ENCODE measurements at places on chromosomes 4 and X. TPM values are rescaled to one million over a fixed set of nuclear protein-coding genes. Genes with fewer than 3 reads are reported as not detected.

MAGEA4 gene
- not detected for total RNA-seq

CENPVL2 gene
- not detected for total RNA-seq

TENM3 gene
- 5.9 TPM for total RNA-seq

DNA sequence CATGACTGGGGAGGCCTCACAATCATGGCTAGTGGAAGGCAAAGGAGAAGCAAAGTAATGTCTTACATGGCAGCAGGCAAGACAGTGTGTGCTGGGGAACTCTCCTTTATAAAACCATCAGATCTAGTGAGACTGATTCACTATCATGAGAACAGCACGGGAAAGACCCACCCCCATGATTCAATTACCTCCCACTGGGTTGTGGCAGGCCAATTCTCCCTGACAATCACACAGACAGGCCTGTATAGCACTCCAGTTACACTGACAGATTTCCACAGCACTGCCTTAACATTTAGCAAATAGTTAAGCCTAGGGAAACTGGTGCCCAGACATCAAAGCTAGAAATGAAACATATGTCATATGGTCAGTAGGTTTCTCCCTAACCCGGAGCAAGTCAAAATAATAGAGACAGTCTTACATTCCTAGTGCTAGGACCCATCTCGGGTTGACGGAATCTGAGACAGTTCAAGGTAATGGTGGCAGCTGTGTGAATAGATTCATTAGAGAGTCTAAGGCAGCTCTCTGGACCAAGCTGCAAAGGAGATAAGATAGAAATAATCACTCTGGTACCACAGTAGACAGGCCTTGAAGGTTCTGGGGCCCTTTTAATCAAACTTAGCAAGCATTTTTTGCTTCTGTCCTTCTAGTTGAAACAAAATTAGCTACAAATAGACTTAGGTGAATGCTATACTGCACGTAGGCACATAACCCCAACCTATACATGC lies 9.4 kb upstream of the HERC5 start:
- no peaks in the 10 kb centered on the region for H3K4me1 ChIP-seq
- no peak overlapping the region for H3K4me3 ChIP-seq
- H3K27ac ChIP-seq, result no peak overlapping the region
- no peaks in the 10 kb centered on the region for H3K36me3 ChIP-seq

GRCh38 chr4:123554801-123555232 lies 158.2 kb downstream of the SPRY1 start:
- H3K27me3 ChIP-seq, result no peaks in the 10 kb centered on the region
- peaks cover 62% of the 10 kb centered on the region for H3K4me1 ChIP-seq
- DNase-seq, result no peak
- peak overlapping the region; percentile 55 for H3K4me3 ChIP-seq
- H3K27ac ChIP-seq, result peak overlapping the region; percentile 90

GRCh38 chr4:14743601-14744000 lies 258.7 kb upstream of the CPEB2 start:
- peaks cover 1% of the 10 kb centered on the region for H3K4me1 ChIP-seq
- no peaks in the 10 kb centered on the region for H3K36me3 ChIP-seq
- H3K4me3 ChIP-seq, result no peak overlapping the region
- H3K27ac ChIP-seq, result no peak overlapping the region
- no peak for DNase-seq

DNA sequence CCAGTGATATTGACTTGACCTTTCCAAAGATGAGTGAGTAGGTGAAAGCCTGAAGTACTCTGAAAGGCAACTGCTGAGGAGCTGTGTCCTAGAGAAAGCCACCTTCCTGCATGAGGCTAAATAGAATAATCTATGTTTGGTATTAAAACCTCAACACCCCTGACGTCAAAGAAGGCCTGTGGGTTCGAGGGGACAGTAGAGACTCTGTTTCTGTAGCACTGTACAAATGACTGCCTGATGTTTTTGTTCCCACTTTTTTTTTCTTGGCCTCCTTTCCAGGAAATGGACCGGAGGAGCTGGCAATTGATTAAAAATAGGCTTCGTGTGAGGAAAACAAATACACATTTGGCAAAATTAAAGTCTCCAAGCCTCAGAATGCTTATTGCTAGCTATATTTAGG lies 29.5 kb downstream of the TMEM255A start:
- H3K27ac ChIP-seq, result no peak overlapping the region
- H3K27me3 ChIP-seq, result peaks cover 36% of the 10 kb centered on the region
- H3K4me1 ChIP-seq, result no peaks in the 10 kb centered on the region

GRCh38 chr4:94409962-94410361 lies 41.8 kb upstream of the PDLIM5 start:
- no peak for DNase-seq
- H3K4me1 ChIP-seq, result peaks cover 35% of the 10 kb centered on the region
- no peak overlapping the region for H3K4me3 ChIP-seq
- no peaks in the 10 kb centered on the region for H3K27me3 ChIP-seq

GRCh38 chrX:19535476-19535875 lies 20.2 kb upstream of the MAP3K15 start:
- H3K36me3 ChIP-seq, result peaks cover 24% of the 10 kb centered on the region
- H3K27me3 ChIP-seq, result no peaks in the 10 kb centered on the region
- H3K4me3 ChIP-seq, result no peak overlapping the region
- no peak for DNase-seq
- no peaks in the 10 kb centered on the region for H3K4me1 ChIP-seq
- H3K27ac ChIP-seq, result no peak overlapping the region

- peaks cover 47% of the 10 kb centered on the region for H3K4me1 ChIP-seq
- H3K4me3 ChIP-seq, result no peak overlapping the region
- no peak overlapping the region for H3K27ac ChIP-seq
- H3K27me3 ChIP-seq, result no peaks in the 10 kb centered on the region
- no peak for DNase-seq
- H3K36me3 ChIP-seq, result peaks cover 6% of the 10 kb centered on the region
Observed at GRCh38 chr4:24645765-24646550, 61.6 kb upstream of the DHX15 start.

GRCh38 chr4:158234671-158235070 lies 24.4 kb downstream of the TMEM144 start:
- no peak overlapping the region for H3K27ac ChIP-seq
- no peaks in the 10 kb centered on the region for H3K4me1 ChIP-seq
- no peaks in the 10 kb centered on the region for H3K27me3 ChIP-seq
- DNase-seq, result no peak

DNA sequence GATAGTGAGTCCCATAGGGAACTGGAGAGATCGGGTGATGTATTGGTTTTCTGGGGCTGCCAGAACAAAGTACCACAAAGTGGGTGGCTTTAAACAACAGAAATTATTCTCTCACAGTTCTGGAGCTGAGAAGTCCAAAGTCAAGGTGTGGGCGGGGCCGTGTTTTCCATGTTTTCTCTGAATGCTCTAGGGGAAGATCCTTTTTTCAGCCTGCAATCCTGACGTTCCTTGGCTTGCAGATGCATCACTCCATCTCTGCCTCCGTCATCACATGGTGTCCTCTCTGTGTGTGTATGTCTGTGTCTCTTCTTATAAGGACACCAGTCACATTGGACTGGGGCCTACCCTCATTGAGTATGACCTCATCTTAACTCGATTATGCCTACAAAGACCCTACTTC lies 7.9 kb upstream of the GPM6B start:
- DNase-seq, result no peak
- H3K27me3 ChIP-seq, result peaks cover 16% of the 10 kb centered on the region
- H3K36me3 ChIP-seq, result no peaks in the 10 kb centered on the region

DNA sequence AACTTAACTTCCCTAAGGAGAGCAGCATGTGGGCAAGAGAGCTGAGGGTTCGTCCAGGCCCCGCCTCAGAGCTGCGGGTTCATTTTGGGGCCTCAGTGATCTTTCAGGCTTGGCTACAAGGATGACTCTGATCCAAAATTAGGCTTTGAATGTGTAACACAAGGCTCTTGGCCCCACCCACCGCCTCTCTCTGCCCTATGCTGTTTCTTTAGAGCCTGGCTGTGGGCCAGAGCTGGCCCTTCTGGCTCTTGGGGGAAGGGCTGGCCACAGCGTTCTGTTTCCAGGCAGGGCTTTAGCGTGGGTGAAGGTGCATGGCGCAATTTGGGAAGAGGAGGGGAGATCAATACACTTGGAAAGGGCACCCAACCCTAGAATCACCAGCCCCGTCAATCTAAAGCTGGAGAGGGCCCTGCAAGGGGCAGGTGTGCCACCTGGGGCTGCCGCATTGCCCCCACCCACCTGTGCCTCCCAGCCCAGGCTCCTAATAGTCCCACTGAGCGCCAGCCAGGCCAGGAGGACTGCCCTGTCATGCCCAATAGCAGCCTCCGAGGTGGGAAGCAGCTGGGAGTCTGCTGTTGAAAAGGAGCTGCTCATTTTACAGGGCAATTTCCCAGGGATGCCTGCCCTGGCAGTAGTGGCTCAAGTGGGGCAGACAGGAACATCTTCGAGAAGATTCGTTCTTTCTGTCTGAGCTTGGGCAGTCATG lies 84.5 kb upstream of the MAML3 start:
- H3K27ac ChIP-seq, result no peak overlapping the region
- no peaks in the 10 kb centered on the region for H3K36me3 ChIP-seq
- peaks cover 28% of the 10 kb centered on the region for H3K4me1 ChIP-seq
- peak overlapping the region; percentile 13 for H3K4me3 ChIP-seq

- no peak for DNase-seq
- no peaks in the 10 kb centered on the region for H3K27me3 ChIP-seq
- no peaks in the 10 kb centered on the region for H3K36me3 ChIP-seq
- H3K27ac ChIP-seq, result no peak overlapping the region
- peaks cover 9% of the 10 kb centered on the region for H3K4me1 ChIP-seq
Observed at GRCh38 chr4:106588891-106589290, 220.3 kb upstream of the GIMD1 start.

DNA sequence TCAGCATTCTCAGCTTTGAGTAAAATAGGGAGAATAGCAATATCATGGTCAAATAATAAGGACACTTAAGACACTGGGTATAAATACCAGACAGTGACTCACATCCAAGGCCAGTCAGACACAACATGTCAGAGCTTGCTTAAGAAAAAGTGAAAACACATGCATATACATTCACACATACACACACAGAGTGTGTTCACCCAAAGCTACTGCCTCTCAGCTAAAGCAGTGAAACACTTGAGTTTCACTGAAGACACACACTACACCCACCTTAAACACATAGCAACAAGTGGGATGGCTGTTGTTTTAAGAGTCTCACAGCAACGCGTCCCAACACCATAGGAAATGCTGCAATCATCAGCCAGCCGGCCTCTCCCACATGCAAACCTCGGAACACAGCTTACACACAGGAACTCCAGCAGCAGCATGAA lies 14.4 kb downstream of the SHROOM4 start:
- H3K4me1 ChIP-seq, result peaks cover 19% of the 10 kb centered on the region
- H3K36me3 ChIP-seq, result no peaks in the 10 kb centered on the region
- peak overlapping the region; percentile 77 for H3K27ac ChIP-seq

- H3K36me3 ChIP-seq, result no peaks in the 10 kb centered on the region
- no peaks in the 10 kb centered on the region for H3K4me1 ChIP-seq
- H3K27ac ChIP-seq, result no peak overlapping the region
- no peak overlapping the region for H3K4me3 ChIP-seq
Observed at GRCh38 chr4:126899331-126899801, 733.4 kb upstream of the INTU start.

DNA sequence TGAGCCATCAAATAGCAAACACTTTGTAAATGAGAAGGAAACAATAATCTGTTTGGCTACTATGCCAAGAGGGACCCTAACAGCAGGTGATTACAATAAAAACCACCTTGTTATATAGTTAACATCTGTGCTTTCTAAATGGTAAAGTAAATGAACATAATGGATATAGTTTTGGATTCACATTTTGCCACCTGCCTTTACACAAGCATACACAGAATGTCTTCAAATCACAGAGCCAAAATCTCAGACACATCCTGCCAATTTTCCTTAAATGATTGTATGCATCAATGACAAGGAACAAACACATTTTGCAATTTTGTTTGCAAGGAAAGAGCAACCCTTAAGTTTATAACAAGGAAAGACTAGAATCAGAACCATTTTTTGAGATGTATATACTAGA lies 334.2 kb downstream of the FSTL5 start:
- H3K27me3 ChIP-seq, result no peaks in the 10 kb centered on the region
- H3K4me1 ChIP-seq, result no peaks in the 10 kb centered on the region
- DNase-seq, result no peak

DNA sequence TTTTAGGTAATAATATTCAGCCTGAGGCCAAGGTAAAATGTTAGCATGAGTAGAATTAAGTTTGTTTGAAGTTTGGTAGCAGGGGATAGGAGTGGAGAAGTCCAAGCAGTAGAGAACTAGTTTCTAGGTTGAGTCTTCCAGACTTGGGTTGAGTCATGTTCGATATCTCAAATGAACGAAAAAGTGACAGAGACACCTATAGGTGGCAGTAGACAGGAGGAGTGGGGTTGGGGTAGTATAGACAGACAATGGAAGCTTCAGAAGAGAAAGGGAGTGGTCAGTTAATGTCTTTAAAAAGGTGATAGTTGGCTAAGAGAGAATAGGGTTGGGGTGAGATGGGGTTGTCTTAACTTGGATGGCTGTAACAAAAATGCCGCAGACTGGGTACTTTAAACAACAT lies 58.7 kb upstream of the EMCN start:
- no peaks in the 10 kb centered on the region for H3K4me1 ChIP-seq
- H3K27ac ChIP-seq, result no peak overlapping the region
- H3K36me3 ChIP-seq, result no peaks in the 10 kb centered on the region
- DNase-seq, result no peak
- H3K4me3 ChIP-seq, result no peak overlapping the region

DNA sequence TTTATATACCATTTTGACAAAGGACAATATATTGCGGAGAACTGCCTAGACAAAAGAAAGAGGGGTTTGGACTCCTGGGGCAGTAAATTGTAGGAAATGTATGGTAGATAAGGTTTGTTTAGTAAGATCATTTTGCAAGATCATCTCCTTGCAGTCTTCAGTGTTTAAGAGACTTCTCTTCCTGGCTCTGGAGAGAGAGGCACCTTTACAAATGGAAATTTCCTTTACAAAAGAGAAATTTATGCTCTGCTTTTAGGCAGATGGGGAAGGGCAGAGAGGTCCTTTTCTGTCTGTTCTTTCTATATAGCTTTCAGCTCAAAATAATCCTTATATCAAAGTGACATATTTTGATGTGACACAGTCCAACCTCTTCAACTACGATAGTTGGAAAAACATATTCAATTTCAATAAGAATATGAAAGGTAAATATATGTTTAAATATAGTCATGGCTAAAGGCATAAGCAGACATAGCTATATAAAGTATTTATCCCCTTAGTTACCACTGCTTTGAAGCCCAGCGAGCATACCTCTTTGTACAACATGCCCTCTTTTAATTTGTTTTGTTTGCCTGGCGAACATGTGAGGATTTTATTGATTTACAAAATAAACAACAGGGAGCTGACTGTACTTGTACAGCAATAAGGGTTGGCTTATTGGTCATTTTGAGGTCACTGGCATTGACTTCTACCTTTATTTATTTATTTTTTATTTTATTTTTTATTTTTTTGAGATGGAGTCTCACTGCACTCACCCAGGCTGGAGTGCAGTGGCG lies 65.2 kb downstream of the TRIM2 start:
- H3K36me3 ChIP-seq, result peaks cover 10% of the 10 kb centered on the region
- H3K4me3 ChIP-seq, result no peak overlapping the region
- H3K4me1 ChIP-seq, result peaks cover 31% of the 10 kb centered on the region
- H3K27ac ChIP-seq, result no peak overlapping the region
- H3K27me3 ChIP-seq, result no peaks in the 10 kb centered on the region

GRCh38 chr4:153221783-153222706 lies 17.8 kb downstream of the TRIM2 start:
- H3K27me3 ChIP-seq, result no peaks in the 10 kb centered on the region
- DNase-seq, result peak; percentile 44
- H3K4me3 ChIP-seq, result peak overlapping the region; percentile 71
- H3K4me1 ChIP-seq, result peaks cover 38% of the 10 kb centered on the region

- no peak for DNase-seq
- H3K27me3 ChIP-seq, result no peaks in the 10 kb centered on the region
- no peak overlapping the region for H3K27ac ChIP-seq
Observed at GRCh38 chr4:23235628-23236390, 543.1 kb downstream of the GBA3 start.
